Right renal cortex interstitium (tissue), 3 donors: ENCODE measurements at places on chromosomes 1 and 21. TPM values are rescaled to one million over a fixed set of nuclear protein-coding genes. Genes with fewer than 3 reads are reported as not detected.

GRCh38 chr1:214557952-214558735 lies 6.7 kb upstream of the PTPN14 start:
- no peak for DNase-seq

DNA sequence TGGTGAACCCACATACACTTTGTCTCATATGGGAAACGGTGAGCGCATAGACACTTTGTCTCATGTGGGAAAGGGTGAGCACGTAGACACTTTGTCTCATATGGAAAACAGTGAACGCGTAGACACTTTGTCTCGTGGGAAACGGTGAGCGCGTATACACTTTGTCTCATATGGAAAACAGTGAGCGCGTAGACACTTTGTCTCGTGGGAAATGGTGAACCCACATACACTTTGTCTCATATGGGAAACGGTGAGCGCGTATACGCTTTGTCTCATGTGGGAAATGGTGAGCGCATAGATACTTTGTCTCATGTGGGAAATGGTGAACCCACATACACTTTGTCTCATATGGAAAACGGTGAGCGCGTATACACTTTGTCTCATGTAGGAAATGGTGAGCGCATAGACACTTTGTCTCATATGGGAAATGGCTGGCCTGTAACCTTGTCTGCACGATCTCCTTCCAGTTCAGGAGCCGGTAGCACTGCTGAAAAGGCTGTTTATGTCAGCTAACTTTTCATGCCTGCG lies 50.7 kb upstream of the TRAPPC10 start:
- no peak for DNase-seq

VHLL gene
- not detected for polyA plus RNA-seq

GRCh38 chr21:31364253-31364945 lies 20.3 kb upstream of the TIAM1 start:
- DNase-seq: no peak

GRCh38 chr1:196056966-196057365 lies 551.3 kb downstream of the KCNT2 start:
- no peak for DNase-seq

DNA sequence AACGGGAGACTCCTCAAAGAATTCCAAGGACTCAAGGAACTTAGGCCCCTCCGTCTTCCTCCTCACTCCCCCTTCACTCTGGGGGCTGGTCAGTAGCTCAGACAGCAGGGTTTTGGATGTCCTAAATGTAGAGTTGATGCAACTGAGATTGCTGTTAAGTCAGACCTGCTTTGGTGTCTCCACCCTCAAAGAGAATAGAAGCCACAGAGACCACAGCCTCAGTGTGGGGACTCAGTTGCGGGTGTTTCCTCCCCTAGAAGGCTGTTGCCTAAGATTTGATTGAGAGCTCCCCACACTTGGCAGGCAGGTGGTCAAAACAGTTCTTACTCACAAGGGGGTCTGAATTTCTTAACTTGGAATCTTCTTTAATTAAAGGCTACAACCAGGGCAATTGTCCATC lies 7.6 kb downstream of the MAN1C1 start:
- DNase-seq: no peak

- DNase-seq: no peak
These were observed 17.0 kb downstream of the CLIC4 start for GRCh38 chr1:24762133-24762676.

GRCh38 chr1:106998431-106999002 lies 58.0 kb upstream of the PRMT6 start:
- DNase-seq: no peak

GRCh38 chr1:27628712-27629111 lies 6.3 kb downstream of the FGR start:
- no peak for DNase-seq

SLC45A1 gene
- 3.6 TPM for polyA plus RNA-seq
